ENCODE measurements at places on chromosomes 3 and 15.

DNA sequence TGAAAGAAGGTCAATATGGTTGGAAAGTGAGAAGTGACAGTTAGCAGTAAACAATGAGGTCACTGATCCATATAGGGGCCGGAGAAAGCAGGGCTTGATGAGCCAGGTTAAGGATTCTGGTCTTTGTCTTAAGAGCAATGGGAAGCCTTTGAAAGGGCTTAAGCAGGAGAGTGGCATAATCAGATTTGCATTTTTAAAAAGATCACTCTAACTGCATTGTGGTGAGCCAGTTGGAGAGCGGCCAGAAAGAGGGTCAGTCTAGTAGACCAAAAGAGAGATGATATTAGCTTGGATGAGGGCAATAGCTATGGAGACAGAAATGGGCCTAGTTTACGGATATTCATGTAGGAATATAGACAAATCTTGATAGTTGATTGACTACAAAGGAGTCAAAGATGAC, 46.6 kb downstream of the CPNE4 start:
- DNase-seq: no peak

DNA sequence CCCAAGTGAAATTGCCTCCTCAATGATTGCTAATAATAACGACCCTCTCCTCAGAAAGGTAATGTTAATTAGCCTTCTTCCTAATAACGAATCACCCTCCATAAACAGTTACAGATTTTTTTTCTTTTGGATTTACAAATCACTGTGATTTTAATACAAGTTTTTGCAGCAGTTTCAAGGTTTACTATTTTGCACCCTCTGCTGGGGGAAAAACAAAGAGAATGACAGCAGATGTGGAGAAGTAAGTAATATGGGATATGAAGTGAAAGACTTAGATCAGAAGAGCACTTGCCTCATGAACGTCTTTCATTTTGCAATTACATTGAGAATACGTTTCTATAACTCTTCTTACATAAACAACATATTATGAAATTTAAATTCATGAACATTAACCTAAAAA, 16.1 kb upstream of the CNTN3 start:
- DNase-seq: peak; percentile 52

DNA sequence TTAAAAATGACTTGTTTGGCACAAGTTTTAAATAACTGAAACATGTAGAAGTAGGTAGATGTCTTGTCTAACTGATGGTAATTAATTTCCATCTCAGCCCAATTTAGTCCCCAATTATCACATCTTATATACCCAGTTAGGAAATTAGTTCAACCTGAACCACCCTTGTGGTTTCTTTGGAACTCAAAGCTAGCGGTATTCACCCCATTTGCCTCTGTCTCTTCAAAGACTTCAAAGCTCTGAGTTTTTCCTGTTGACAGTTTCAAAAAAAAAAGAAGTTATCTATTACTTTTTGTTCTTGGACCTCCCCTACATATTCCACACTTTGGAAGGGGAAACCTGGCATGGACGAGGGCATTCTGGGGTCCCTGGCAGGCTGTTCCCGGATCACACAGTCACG, 236.5 kb downstream of the KCNMB2 start:
- DNase-seq: no peak

DNA sequence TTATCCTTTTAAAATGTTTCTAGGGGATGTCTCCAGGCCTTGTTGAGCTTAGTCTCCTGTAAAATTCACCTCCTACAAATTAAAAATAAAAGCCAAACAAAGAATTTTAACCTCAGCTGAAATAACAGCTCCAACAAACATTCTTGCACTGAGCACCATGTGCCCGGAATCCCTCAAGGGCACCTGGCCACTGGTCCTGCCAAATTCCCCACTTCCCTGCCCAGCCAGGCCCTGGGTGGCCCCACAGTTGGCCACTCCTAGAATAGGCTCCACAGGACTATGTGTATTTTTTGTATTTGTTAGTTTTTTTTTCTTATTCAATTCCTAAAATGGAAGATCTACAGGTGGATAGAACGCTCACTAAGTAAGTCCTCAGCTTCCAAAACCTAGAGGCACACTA, 33.1 kb upstream of the PLA2G4E start:
- no peak for DNase-seq

- DNase-seq: no peak
Measured at GRCh38 chr3:5192571-5193365, 5.3 kb downstream of the EDEM1 start.

DNA sequence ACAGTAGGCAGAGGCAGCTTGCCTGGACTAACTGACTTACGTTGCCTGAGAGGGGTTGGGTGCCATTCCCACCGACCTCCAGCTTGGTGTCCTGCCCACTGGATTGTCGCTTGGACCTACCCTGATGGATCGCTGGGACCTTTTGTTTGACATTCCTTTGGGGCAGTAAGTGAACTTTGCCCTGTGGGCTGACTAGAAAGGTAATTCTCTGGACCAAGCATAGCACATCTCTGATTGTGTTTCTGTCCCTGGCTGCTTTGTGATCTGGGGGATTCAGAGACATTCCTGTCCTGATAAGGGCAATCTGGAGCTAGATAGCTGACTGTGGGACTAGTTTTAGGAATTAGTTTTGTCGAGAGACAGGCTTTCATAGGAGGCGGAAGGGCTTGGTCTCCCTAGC, 19.5 kb upstream of the IFT57 start:
- no peak for DNase-seq

DNA sequence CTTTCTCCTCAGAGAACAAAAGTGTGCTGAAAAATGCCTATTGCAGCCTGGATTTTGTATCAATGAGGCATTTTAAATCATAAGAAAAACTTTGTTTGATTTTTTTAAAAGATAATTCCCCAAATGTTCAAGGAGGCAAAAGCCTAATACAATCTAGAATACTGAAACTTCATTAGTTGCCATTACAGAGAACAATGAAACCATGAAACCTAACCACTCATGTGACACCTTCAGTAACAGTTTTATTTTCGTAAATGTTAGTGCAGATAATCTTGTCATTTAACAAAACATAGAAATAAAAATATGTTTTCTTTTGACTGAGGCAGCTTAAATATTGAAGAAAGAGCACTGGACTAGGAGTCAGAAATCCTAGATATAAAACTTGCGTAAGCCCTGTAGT, 655.9 kb downstream of the RBMS3 start:
- no peak for DNase-seq

DNA sequence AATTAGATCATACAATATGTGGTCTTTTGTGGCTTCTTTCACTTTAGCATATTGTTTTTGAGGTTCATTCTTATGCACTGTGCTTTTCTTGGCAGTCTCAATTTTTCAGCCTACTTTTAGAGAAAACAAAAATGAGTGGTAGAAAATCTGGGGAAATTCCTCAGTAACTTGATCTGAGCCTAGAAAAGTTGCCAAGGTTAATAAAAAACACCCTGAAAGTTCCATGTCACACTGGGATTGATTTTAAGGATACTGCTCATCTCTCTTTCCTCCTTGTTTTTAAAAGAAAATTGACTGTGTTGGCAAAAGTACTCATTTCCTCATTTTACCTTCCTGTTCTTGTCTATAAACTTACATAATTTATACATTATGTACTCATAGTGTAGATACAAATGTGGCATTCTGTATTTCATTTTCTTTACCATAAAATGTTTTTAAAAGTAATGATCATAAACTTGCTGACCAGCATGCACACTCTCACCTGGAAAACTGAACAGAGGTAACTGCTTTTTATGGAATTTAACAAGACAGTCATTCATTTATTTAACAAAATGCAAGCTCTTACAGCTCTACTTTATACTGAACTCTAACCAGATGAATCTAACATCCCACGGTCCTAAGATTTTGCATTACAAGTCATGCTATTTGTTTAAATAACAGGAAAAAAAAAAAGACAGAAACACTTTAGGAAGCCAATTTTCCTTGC, 28.6 kb upstream of the SH3BP5 start:
- no peak for DNase-seq

- DNase-seq: no peak
Measured at GRCh38 chr3:12829886-12830784, 11.2 kb downstream of the RPL32 start.

- DNase-seq: no peak
Measured at GRCh38 chr3:10286596-10287295, 6.0 kb downstream of the GHRL start.

GRCh38 chr3:53457068-53457467, 37.3 kb upstream of the CACNA1D start:
- DNase-seq: no peak

Data from brain (organoid and tissue), 16 donors.